Keratinocyte (primary cell): ENCODE measurements at places on chromosomes 1 and 21. TPM values are rescaled to one million over a fixed set of nuclear protein-coding genes. Genes with fewer than 3 reads are reported as not detected.

Gene RIMKLA
- polyA plus RNA-seq, result not detected in 3 replicates

DNA sequence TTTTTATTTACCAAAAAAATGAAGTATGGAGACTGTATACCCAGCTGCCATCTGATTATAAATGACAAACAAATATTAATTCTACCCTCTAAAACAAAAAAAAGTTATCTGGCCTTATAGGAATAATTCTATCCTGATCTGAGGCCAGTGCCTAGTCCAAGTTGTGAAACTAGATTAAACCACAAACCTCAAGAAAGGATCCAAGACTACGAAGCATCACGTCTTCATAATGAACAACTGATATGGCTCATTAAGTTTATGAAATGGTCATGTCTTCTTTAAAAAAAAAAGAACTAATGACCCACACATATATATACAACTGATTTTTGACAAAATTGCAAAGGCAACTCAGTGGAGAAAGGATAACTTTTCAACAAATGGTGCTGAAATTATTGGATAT lies 32.4 kb upstream of the CTTNBP2NL start:
- no peak overlapping the region for H3K4me3 ChIP-seq
- peaks cover 16% of the 10 kb centered on the region for H3K4me1 ChIP-seq
- no peak for DNase-seq
- no peak overlapping the region for H3K27ac ChIP-seq

GRCh38 chr1:29259802-29260441 lies 23.6 kb downstream of the PTPRU start:
- H3K27me3 ChIP-seq, result peaks cover 4% of the 10 kb centered on the region
- no peak overlapping the region for H3K27ac ChIP-seq
- H3K4me1 ChIP-seq, result no peaks in the 10 kb centered on the region

Gene GJC2
- 0.37 to 0.63 TPM (median 0.58 TPM) in 3 replicates for polyA plus RNA-seq

DNA sequence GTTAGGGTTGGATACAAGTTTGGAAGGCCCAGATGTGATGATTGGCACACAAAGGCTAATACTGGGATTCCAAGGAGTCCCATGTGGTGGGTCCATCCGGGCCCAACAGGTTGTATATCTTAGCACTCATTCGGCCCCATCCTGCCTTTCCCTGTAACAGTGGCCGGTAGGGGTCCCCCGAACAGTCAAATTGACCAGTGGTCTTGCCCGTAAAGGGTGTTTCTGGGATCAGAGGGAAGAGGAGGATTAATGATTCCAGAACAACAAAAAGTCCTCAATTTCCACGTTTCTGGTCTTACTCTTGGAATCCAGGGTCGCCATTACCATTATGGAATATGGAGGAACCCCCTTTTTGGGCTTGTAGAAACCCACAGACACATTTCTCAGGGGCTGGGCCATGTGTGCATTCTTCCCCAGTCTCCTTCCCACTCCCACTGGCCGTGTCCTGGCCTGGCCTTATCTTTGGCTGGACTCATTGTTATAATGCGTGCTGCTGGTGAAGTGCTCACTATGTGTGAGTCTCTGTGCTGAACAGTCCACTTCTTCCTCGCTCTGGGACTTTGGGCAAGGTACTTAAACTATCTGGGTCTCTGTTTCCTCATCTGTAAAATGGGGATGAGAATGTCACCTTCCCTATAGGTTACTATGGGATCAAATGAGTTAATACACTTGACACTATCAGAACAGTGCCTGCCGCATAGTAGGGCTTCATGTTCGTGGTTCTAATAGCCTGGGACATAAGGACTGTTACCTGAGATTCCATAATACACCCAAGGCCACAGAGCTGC lies 161.8 kb downstream of the DYRK1A start:
- peaks cover 11% of the 10 kb centered on the region for H3K4me1 ChIP-seq
- no peak overlapping the region for H3K4me3 ChIP-seq
- H3K27me3 ChIP-seq, result peaks cover 9% of the 10 kb centered on the region
- DNase-seq, result no peak

Gene BCAR3
- polyA plus RNA-seq, result 51.2 to 95.4 TPM (median 77.2 TPM) in 3 replicates

DNA sequence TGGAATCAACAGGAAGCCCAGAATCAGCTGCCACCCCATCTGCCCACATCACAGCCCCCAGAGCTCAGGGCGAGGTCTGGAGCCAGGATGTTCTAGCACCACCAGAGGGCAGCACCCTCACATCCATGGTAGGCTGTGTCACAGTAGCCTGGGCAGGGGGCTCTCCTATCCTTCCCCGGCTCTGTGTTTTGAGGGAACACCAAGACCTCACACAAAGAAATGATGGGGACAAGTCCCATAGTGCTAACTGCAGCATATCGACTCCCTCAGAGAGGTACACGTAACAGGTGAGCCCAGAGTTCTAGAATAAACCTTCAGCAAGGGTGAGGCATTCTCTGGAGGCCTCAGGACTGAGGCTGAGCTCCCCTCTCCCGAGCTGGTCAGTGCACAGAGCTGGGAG lies 2.3 kb upstream of the KCNC4 start:
- peaks cover 10% of the 10 kb centered on the region for H3K4me1 ChIP-seq
- H3K36me3 ChIP-seq, result no peaks in the 10 kb centered on the region
- H3K4me3 ChIP-seq, result no peak overlapping the region
- H3K27ac ChIP-seq, result no peak overlapping the region
- no peak for DNase-seq

DNA sequence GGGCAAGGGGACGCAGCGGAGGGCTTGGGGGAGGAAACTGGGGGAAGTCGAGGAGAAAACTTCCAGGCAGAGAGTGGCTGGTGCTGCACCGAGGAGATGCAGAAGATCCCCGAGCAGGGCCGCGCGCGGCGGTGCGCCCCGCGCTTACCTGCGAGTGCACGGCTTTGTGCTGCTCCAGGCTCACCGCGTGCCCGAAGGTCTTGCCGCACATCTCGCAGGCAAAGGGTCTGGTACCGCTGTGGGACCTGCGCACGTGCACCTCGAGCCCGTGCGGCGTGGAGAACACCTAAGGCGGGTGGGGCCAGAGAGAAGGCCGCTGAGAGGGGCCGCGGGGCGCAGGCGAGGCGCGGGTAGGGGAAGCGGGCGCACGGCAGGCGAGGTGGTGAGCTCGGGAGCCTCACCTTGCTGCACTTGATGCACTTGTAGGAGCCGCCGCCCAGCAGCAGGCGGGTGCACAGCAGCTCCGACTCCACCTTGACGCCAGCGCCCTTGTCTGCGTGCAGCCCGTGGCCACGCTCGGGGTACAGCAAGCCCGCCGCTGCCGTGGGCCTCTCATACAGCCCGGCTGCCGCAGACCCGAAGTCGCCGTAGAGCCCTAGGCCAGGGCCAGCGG lies 6.4 kb downstream of the GFI1 start:
- no peak overlapping the region for H3K4me3 ChIP-seq
- peaks cover 29% of the 10 kb centered on the region for H3K4me1 ChIP-seq
- no peak for DNase-seq
- H3K27me3 ChIP-seq, result peaks cover 89% of the 10 kb centered on the region
- no peak overlapping the region for H3K27ac ChIP-seq
- H3K36me3 ChIP-seq, result no peaks in the 10 kb centered on the region

- no peaks in the 10 kb centered on the region for H3K4me1 ChIP-seq
- no peaks in the 10 kb centered on the region for H3K36me3 ChIP-seq
- DNase-seq, result no peak
- H3K4me3 ChIP-seq, result peak within 1 kb of the TSS; percentile 40
- no peaks in the 10 kb centered on the region for H3K27me3 ChIP-seq
Measured at GRCh38 chr1:50023292-50024159, at the start of gene AGBL4. TSS of gene AGBL4 (minus strand) at chr1:50023954.

Gene LINGO4
- polyA plus RNA-seq, result not detected in 3 replicates

DNA sequence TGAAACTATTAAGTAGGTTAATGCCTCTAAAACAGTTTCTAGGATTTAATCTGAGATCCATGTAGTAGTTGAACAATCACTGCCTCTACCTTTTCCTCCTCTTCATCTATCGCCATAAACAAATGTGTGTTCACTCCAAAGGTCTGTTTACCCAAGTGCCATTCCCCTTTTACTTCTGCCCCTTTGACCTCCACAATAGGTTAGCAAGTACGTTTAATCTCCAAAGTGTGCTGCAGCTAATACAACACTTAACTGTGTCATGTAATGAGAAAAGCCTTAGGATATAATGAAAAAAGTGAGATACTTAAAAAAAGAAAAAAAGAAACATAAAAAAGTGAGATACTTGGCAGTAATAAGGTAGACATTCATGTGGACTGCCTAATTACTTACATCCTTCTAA lies 28.2 kb downstream of the GPBP1L1 start:
- H3K4me1 ChIP-seq, result peaks cover 7% of the 10 kb centered on the region
- H3K4me3 ChIP-seq, result no peak overlapping the region
- no peak overlapping the region for H3K27ac ChIP-seq

- no peak for DNase-seq
- H3K36me3 ChIP-seq, result no peaks in the 10 kb centered on the region
- H3K27me3 ChIP-seq, result no peaks in the 10 kb centered on the region
- H3K27ac ChIP-seq, result no peak overlapping the region
Measured at GRCh38 chr1:4422504-4423289, 231.7 kb upstream of the AJAP1 start.

DNA sequence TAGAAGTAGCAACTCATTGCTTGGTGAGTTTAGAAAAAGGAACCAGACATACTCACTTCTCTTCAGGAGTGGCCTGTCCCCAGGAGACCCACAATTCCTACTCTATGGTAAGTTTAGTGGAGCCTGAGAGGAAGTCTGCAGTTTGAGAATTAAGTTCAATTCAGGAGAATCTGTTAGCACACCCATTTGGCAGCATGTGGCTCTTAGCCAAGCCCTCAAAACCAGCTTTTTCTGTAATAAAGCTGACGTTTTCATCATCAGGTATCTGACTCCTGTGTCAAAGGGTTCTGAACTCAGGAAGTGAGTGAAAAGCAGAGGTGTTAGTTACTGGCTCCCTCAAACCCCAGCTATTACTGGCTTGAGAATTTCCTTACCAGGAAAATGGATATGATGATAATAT lies 20.4 kb upstream of the RGS16 start:
- no peaks in the 10 kb centered on the region for H3K27me3 ChIP-seq
- no peak overlapping the region for H3K27ac ChIP-seq
- peaks cover 4% of the 10 kb centered on the region for H3K4me1 ChIP-seq
- DNase-seq, result no peak

DNA sequence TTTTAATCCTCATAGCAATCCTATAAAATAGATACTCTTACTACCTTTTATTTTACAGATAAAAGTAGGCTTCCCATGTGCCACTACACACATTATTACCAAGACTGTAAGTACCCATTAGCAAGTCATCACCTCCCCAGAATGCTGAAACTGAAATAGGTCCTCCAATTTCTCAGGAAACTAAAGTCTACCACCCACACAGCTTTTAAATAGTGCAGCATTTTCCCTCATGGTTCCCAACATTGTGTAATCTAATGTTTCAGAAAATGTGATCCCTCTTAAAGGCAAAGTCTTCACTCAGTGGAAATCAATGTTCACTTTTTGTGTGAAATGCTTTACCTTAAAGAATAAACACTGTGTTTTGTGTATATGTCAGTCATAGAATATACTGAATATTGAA lies 356.5 kb downstream of the GPATCH2 start:
- H3K27me3 ChIP-seq, result no peaks in the 10 kb centered on the region
- H3K4me1 ChIP-seq, result peaks cover 17% of the 10 kb centered on the region
- DNase-seq, result no peak

Gene DNM3
- polyA plus RNA-seq, result 1.6 to 2.0 TPM (median 1.9 TPM) in 3 replicates

Gene C8A
- polyA plus RNA-seq, result not detected in 3 replicates

Gene AK5
- polyA plus RNA-seq, result 0.22 to 0.30 TPM (median 0.27 TPM) in 3 replicates

GRCh38 chr1:241848686-241849344 lies 811 bp downstream of the EXO1 start:
- H3K4me1 ChIP-seq, result peaks cover 21% of the 10 kb centered on the region
- H3K36me3 ChIP-seq, result peaks cover 6% of the 10 kb centered on the region
- H3K27me3 ChIP-seq, result no peaks in the 10 kb centered on the region

DNA sequence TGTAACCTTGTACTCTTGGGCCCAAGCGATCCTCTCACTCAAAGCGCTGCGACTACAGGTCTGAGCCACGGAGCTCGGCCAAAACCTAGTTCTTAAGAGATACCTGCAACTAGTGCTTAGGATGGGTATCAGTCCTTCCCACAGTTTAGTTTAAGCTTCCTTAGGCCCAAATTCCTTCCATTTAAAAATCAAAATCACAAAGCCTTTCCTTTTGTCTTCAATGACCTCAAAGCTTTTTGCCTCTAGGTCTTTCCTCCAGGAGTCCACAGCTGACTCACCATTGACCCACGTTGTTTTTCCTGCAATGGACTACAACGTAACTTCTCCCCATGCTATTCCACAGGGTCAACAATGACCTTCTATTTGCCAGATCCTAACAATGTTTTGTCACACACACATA lies 64.0 kb downstream of the APP start:
- no peak overlapping the region for H3K4me3 ChIP-seq
- H3K27ac ChIP-seq, result no peak overlapping the region
- H3K36me3 ChIP-seq, result peaks cover 17% of the 10 kb centered on the region
- no peak for DNase-seq

GRCh38 chr1:222772996-222773379 lies 36.0 kb downstream of the FAM177B start:
- no peaks in the 10 kb centered on the region for H3K4me1 ChIP-seq
- H3K27me3 ChIP-seq, result no peaks in the 10 kb centered on the region
- H3K27ac ChIP-seq, result no peak overlapping the region
- no peak overlapping the region for H3K4me3 ChIP-seq
- no peaks in the 10 kb centered on the region for H3K36me3 ChIP-seq

Gene ACADM
- 26.8 to 52.2 TPM (median 29.3 TPM) in 3 replicates for polyA plus RNA-seq

- no peaks in the 10 kb centered on the region for H3K36me3 ChIP-seq
- no peaks in the 10 kb centered on the region for H3K27me3 ChIP-seq
- DNase-seq, result no peak
- H3K4me1 ChIP-seq, result peaks cover 41% of the 10 kb centered on the region
- H3K4me3 ChIP-seq, result no peak overlapping the region
- H3K27ac ChIP-seq, result peak overlapping the region; percentile 79
Measured at GRCh38 chr21:41956926-41957729, 3.3 kb upstream of the C2CD2 start.

Gene ICOSLG
- 1.7 to 2.2 TPM (median 1.8 TPM) in 3 replicates for polyA plus RNA-seq

Gene PPIAL4G
- polyA plus RNA-seq, result not detected in 3 replicates

DNA sequence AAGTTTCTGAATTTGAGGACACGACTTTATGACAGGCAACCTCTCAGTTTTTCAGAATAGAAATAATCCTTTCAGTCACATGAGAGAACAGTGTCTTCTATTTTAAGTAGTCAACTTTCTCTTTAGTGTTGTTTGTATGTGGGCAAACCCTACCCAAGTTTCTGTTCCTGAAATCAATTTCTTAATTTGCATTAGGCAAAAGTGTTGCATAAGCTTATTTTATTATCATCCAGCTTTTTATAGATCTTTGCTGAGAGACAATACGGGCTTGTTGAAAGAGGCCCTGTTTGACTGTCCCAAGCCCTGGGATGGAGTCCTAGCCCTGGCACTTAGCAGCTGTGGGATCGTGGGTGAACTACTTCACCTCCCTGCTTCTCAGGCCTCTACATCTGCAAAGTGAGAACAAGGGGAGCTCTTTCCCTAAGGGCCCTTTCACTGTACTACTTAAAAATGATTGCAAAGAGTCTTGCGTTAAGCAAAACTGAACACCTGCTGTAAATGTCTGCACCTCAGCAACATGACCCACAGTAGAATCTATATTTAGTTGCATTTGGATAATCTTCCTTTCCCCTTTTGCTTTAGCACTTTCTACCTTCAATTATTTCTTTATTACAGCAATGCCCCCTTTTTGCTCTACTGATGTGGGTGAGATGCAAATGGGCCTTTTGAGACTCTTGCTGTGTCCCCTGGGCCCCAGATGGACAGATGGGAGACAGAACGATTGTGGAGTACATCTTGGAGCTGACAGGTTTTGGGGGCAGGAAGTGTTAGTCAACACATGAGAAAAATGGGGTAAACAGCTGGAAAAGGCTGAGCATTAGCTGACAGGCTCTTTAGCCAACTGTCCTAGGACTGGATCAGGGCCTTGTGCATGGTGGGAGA lies 41.0 kb upstream of the SCAF4 start:
- H3K4me3 ChIP-seq, result no peak overlapping the region
- H3K36me3 ChIP-seq, result no peaks in the 10 kb centered on the region
- no peaks in the 10 kb centered on the region for H3K4me1 ChIP-seq
- no peak overlapping the region for H3K27ac ChIP-seq
